ENCODE measurements at places on chromosomes 3 and 15.

DNA sequence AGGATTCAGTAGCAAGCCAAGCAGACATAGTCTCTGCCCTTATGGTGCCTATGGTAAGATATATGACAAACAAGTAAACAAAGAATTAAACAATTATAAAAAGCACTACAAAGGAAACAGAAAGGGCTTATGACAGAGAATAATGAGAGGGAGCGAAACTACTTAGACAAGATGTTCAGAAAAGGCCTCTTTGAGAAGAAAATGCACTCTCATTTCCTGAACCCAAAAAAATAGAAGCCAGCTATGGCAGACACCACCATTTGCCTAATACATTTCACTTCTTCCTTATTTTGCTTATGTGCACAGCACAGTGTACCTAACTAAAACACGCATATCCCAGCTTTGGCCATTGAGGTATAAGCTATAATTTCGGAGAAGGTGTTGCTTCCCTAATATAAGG, 465.5 kb upstream of the PPP2R3A start:
- DNase-seq: no peak

GRCh38 chr15:47742742-47743141, 25.4 kb downstream of the SEMA6D start:
- DNase-seq: no peak

- no peak for DNase-seq
Measured at GRCh38 chr3:188687389-188687788, 484.4 kb upstream of the TPRG1 start.

GRCh38 chr3:52843108-52843865, 8.5 kb upstream of the MUSTN1 start:
- DNase-seq: no peak

- DNase-seq: no peak
Measured at GRCh38 chr3:45152307-45152706, 6.1 kb upstream of the CDCP1 start.

GRCh38 chr3:178522200-178523052, 13.8 kb upstream of the KCNMB2 start:
- DNase-seq: no peak

GRCh38 chr3:51860703-51861665, at the start of gene IQCF2:
Gene IQCF2, plus strand, starts transcription at chr3:51861615. Its CDS starts 52 bp downstream, at chr3:51861667.
- DNase-seq: no peak

DNA sequence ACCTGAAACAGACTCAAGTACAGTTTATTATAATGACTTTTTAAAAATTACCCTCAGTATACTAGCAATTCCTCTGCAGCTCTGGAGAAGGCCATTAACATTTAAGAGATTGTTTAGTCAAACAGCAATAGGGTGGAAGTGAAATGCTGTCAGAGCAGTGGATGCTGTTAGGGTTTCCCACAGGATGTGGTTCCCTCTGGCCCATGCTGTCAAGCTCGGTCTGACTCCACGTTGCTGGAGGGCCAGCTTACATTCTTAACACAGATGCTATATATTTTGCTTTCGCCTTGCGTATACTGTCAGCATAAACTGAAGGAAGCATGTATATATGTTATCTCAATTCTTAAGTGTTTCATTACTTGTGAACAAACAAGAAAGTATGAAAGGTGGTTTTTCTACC, 231.1 kb upstream of the COL8A1 start:
- DNase-seq: no peak

DNA sequence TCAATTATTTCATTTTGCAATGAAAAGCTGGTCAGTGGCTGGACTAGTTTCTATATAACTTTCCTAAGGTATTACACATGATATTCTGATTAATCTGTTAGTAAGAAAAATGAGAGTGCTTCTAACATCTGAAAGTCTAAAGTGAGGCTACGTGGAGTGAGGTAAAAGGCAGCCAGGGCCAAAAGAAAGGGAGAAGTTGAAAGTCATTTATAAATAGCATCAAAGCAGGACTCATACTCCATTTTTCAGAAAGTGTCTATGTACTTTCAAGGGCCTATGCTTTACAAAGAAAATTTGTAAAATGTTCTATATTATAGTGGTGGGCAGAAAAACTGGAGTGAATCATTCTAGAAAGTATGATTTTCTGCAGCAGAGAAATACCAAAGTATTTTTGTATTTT, 80.0 kb downstream of the CSNK1G1 start:
- DNase-seq: no peak

DNA sequence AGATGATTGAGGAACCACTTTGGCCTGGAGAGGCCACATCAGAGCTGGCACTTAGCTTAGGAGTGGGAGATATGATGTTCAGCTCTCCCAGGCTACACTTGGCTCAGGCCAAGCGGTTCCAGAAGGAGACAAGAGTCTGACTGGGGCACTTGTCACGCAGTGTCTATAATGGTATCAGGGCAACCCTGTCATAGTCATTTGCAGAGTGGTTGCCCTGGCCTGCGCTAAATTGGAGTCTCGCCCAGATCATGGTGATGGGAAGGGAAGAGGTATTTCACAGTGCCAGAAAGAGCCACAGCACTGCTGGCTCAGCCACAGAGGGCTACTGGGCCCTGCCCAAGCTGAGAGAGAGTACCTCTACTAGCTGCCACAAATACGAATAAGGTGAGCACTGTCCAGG, 186.9 kb upstream of the CRBN start:
- no peak for DNase-seq

GRCh38 chr3:195441051-195441450, 1.8 kb downstream of the ACAP2 start:
- no peak for DNase-seq

DNA sequence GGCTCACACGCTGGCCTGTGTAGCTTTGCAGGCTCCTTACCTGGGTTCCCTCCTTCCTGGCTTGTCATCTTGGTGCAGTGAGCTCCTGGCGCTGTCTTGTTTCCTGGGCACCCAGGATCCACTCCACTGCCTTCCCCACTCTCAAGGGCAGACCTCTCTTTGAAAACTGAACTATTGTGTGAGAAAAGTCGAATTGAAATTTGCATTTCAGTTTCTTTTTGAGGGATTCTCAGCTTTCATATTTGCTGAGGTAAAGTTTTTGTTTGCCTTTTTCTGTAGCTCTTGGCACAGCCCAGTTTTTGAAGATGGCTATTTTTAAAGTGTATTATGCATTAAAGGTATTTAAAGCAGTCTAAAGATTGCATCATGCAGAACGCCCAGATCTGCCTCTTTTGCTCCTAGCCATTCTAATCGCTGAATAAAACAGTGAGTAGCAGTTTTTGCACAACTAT, 70.1 kb downstream of the CCK start:
- DNase-seq: no peak

GRCh38 chr15:73127302-73127936, 75.2 kb downstream of the NEO1 start:
- no peak for DNase-seq

- no peak for DNase-seq
Measured at GRCh38 chr3:38171622-38172021, 6.3 kb downstream of the OXSR1 start.

- no peak for DNase-seq
Measured at GRCh38 chr3:40379674-40380306, 7.2 kb upstream of the ENTPD3 start.

DNA sequence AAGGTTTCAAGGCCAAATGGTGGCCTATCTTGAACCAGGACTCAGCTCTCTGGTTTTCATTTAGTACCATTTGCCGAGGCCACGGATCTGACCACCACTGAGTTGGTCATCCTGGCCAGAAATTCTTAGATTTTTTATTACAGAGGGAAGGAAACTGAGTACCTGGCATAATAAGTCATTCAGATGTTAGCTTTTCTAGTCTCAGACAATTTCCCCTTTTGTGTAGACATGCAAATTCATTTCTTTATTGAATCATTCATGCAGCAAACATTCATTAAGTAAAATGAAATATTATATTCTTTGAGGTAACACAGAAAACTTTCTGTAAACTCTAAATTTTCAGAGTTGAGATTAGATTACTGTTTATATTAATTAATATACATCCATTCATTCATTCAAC, 223.7 kb downstream of the PDCD6IP start:
- no peak for DNase-seq

- DNase-seq: no peak
Measured at GRCh38 chr3:55718074-55718473, 231.0 kb upstream of the WNT5A start.

DNA sequence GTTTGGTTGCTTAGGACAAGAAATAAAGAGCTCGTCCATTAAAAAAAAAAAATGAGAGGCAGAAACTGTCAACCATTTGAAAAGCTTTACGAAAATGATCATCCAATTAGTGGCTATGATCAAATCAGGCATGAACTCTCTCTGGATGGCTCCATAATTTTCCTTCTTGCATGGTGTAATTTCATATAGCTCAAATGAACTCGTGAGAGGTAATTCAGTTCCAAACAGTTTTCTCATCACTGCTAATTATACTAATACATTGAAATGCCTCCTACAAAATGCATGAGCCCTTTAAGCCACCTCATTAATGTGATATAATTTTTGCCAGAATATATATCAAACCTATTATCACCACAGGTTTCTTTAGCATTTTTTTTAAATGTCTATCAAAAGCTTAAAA, 239.5 kb upstream of the MEIS2 start:
- DNase-seq: no peak

- no peak for DNase-seq
Measured at GRCh38 chr15:39538936-39539335, 41.9 kb upstream of the THBS1 start.

DNA sequence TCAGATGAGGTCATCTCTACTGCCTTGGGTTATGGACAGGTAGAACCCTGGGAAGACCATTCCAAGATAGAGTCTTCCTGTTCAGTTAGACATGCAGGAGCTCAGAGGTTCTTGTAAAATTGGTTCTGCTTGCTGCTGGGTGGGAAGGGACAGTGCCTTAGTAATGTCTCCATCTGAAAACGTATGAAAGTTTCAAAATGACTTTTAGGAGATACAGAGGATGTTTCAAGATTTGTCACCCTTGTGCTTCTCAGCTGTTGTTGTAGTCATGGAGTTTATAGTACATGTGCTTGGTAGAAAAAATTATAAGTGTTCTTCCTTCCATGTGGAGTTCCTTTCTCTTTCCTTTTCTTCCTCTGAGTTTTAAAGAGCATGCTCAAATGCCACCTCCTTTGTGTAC, 885.2 kb upstream of the CFAP20DC start:
- no peak for DNase-seq

DNA sequence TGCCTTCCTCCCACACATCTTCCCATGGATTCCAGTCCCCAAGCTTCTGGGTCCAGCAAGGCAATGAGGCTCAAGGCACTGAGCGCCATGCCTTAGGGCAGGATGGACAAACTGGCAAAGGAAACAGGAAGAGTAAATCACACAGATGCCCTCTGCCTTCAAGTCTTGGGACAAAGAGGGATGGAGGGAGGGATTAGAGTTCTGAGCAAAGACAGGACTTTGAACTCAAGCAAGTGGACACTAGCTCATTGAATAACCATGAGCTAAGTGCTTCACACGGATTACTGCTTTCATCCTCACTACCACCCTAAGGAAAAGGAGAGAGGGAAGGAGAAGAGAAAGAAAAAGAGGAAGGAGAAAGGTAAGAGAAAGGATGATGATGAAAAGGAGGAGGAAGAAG, 7.6 kb upstream of the THBS1 start:
- DNase-seq: no peak

DNA sequence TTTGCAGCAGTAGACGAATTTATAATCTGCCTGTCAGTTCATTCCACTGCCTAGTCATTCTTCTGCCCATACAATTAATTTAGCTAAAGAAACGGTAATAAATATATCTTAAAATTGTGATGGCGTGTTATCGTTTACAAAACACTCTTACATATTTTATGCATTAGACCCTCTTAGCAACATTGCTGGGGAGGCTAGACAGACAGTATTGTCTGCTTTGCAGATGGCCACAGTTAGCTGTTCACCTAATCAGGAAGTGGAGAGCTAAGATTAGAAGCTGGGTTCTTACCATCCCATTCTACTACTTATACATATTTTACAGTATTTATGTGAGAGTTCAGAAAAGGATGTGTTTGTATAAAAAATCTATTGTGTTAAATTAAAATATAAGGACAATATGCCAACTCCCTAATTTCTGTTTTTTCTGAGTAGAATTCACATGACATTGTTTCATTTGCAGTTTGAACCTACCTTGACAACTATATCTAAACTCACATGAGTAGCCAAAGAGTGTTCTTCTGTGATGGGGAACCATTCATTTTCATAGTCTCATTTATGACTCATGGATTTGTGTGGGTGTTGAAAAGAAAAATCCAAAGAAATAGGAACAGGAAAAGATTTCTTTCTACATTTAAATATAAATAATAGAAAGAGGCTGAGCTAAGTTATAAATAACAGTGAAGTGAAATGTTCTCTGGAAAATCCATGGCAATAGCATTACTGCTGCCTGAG, 41.7 kb upstream of the C3orf80 start:
- DNase-seq: no peak

DNA sequence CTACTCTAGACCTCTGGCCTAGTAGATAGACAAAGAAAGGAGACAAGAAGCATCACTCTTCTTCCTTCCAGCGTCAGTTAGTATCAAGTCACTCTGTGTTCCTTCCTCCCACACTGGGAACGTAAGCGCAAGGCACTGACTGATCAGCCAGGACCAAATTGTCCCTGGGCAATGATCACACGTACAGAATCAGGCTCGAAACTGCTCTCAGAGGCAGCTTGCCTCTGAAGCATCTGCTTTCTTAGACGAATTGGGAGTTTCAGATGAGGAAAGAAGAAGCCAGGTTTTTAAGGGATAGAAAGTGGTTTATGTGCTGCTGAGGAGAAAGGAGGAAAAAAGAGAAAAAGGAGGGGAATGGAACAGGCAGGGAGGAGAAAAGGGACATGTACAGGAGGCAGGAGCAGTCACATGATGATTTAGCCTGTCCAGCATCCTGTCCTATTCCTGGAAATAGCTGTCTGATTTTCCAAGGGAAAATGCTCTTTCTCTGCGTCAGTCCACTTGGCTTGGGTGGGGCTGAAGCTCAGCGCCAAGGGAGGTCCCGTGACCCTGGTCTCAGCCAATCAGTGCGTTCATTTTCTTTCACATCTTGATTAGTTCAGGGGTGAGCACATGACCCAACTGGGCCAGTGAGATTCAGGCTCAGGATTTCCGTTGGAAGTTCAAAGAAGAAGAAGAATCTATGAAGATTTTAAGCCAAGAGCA, 102.0 kb upstream of the PRICKLE2 start:
- DNase-seq: no peak

DNA sequence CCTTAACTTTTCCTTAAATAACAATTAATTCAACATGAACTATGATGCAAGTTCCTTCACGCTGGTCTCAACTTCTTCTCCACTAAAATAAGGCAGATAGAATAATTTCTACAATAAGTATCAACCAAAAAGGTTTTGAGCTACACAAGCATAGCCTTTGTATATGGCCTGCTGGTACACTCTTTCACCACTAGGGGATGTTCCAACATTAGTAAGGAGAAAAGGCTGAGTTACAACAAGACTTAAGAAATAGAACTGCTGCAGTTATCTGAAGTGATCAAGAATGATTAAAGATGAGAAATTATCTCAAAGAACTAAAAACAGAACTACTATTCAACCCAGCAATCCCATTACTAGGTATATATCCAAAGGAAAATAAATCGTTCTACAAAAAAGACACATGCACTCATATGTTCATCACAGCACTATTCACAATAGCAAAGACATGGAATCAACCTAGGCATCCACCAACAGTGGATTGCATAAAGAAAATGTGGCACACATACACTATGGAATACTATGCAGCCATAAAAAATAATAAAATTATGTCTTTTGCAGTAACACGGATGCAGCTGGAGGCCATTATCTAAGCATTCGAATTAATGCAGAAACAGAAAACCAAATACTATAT, 14.4 kb downstream of the ATP13A3 start:
- DNase-seq: no peak

- peak; percentile 25 for DNase-seq
Measured at GRCh38 chr15:40906991-40907802, 12.9 kb downstream of the VPS18 start.

- DNase-seq: no peak
Measured at GRCh38 chr3:177934001-177934891, 602.0 kb upstream of the KCNMB2 start.
